ENCODE measurements at places on chromosomes 1 and 21.

GRCh38 chr1:169109561-169110134 is 3.2 kb downstream of the ATP1B1 start:
- peaks cover 30% of the 10 kb centered on the region for H3K4me1 ChIP-seq
- H3K36me3 ChIP-seq, result peaks cover 6% of the 10 kb centered on the region
- peak overlapping the region; percentile 45 for H3K27ac ChIP-seq

DNA sequence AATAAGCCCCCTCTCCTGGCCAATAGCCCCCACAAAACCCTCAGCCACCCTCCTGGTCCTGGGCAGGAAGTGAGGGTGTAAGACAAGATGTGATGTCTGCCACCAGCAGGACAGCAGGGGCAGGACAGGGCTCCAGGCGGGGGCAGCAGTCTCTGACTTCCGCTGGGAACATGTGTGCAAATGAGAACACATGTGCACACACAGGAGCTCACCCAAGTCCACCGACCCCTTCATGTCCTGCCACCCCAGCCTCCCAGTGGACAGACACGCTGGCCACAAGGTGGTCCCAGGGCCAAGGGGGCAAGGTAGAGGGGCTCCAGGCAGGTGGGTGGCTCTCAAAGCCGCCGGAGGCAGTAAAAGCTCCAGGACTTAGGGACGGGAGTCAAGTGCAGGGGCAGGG is 60.1 kb downstream of the KCNAB2 start:
- no peak for DNase-seq
- H3K27ac ChIP-seq, result no peak overlapping the region
- H3K27me3 ChIP-seq, result peaks cover 8% of the 10 kb centered on the region
- H3K4me1 ChIP-seq, result no peaks in the 10 kb centered on the region
- H3K36me3 ChIP-seq, result no peaks in the 10 kb centered on the region

- no peak for DNase-seq
- H3K4me1 ChIP-seq, result peaks cover 10% of the 10 kb centered on the region
- H3K27me3 ChIP-seq, result peaks cover 43% of the 10 kb centered on the region
- H3K27ac ChIP-seq, result no peak overlapping the region
Observed at GRCh38 chr1:110477445-110477957, 26.6 kb downstream of the PROK1 start.

GRCh38 chr1:161840363-161840762 is 74.2 kb downstream of the ATF6 start:
- peaks cover 3% of the 10 kb centered on the region for H3K36me3 ChIP-seq
- peaks cover 9% of the 10 kb centered on the region for H3K4me1 ChIP-seq
- no peak for DNase-seq
- H3K4me3 ChIP-seq, result no peak overlapping the region
- H3K27ac ChIP-seq, result no peak overlapping the region

Data from T-helper 17 cell (primary cell).